ENCODE measurements at places on chromosomes 3 and 15.

DNA sequence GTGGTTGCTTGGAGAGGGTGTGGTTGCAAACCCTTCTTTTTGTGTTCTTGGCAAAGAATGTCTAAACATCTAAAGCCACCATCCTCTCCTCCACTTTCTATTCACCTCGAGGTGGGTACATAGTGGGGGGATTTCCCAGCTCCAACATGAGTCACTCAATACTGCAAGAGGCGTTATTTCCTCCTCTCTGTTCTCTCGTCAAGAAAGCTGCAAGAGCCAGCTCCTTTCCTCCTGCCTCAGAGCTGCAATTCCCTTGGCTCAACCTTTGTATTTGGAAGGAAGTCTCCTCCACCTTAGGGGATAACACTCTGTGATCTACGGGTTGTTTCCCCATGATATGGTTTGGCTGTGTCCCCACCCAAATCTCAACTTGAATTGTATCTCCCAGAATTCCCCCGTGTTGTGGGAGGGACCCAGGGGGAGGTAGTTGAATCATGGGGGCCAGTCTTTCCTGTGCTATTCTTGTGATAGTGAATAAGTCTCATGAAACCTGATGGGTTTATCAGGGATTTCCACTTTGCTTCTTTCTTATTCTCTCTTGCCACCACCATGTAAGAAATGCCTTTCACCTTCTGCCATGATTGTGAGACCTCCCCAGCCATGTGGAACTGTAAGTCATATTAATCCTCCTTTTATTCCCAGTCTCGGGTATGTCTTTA is 138.4 kb downstream of the PLCL2 start:
- peak; percentile 11 for DNase-seq

- no peak for DNase-seq
Observed at GRCh38 chr3:140243575-140243974, 308.6 kb downstream of the CLSTN2 start.

DNA sequence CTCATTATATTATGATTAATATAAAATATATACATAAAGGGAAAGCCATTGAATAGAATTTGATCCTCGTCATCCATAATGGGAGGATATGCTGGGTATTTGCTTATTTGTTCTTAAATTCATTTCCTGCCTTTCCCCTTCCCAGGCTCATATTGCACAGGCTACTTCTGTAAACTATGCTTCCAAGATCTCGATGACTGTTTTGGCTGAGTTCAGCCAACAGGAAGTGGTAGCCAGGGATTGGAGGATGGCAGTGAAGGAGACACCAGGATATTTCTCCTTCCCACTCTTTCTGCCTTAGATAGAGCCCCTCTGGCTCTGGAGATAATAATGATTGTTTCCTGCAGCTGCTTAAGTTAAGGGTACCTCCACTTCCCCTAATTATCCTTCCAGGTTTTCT is 44.3 kb upstream of the DYNC1LI1 start:
- DNase-seq: no peak

DNA sequence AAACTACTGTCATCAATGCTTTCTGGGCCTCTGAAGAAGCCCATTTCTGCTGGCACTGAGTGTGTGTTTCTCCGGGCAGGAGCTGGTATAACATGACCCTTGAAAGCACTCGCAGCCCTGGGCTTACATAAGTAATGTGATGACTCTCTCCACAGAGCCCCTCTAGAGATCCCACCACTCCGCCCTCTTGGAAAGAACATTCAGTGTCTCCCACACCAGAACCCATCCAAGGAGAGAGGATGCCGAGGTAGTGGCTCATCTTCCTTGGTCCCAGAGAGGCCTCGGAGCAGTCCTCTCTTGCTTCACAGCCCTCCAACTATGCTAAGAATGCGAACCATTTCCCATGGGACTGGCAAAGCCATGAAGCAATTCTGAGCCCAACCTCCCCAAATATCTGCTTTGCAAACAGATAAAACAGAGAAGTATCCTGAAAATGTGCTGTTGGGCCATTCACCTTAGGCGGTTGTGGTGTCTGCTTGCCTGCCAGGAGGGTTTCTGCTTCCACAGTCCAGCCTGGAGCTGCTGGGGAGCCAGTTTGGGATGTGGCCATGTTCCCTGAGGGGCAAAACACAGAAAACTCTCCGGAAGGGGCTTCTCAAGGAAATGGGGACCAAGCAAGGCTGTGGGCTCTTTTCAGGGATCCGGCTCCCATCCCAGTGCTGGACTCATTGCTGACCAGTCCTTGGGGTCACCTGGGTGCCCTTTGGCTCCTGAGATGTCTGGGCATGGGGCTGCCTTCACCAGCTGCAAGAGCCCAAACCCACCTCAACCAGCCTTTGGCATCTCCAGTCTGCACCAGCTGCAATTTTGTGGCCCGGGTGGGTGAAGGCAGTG is 47.3 kb downstream of the AMOTL2 start:
- DNase-seq: no peak

DNA sequence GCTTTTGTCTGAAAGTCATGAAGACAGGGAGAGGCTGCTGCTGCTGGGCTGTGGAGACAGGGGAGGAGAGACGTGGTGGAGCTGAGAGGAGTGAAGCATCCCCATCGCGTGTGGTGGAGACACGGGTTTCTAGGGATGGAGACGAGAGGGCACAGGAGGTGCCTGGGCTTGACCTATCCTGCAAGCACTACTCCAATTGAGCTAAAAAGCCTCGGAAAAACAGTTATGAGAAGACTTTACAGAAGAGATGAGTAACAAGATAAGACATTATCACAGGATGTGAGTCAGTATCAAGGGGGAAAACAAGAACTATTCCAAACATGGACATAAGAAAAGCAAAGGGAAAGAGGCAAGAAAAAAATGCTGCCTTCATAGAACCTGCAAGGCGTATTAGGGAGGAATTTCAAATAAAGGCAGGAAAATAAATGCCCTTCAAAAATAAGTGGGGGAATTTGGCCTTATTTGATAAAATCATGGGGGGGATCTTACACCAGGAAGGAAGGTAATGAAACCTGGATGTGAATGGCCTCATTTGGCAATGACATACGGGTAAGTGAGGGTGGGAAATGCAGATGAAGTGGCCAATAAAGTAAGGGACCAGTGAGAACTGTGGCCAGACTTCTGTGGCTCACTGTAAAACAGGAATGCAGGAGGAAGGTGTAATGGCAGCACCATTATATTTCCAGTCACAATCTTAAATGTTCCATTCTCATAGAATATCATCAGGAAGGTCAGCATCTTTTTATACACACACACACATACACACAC is 97.9 kb downstream of the PLD1 start:
- DNase-seq: no peak

DNA sequence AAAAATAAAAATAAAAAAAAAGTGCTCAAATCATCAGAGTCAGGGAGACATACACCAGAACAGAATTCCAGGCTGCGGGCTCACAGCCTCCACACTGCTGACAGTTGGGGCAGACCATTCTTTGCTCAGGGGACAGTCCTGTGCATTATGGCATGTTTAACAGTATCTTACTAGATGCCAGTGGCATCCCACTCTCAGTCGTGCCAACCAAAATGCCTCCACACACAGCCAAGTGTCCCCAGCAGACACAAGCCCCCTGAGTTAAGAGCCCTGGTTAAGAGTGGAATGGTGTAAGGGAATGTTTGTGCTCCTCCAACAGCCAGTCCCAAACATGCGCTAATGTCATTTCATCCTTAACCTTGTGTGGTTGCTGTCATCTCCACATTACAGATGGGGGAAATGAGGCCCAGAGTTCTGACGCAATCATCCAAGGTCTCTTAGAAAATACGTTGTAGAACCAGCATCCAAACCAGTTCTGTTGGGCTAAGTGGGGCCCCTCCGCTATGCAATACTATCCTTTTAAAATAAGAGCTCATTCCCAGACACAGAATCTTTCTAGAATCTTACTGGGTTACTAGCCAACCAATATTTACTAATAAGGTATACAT is 26.0 kb downstream of the CFAP92 start:
- no peak for DNase-seq

- DNase-seq: no peak
Observed at GRCh38 chr3:171867981-171868380, 24.8 kb downstream of the TMEM212 start.

GRCh38 chr3:184466413-184466960 is 86.6 kb downstream of the CHRD start:
- DNase-seq: no peak

DNA sequence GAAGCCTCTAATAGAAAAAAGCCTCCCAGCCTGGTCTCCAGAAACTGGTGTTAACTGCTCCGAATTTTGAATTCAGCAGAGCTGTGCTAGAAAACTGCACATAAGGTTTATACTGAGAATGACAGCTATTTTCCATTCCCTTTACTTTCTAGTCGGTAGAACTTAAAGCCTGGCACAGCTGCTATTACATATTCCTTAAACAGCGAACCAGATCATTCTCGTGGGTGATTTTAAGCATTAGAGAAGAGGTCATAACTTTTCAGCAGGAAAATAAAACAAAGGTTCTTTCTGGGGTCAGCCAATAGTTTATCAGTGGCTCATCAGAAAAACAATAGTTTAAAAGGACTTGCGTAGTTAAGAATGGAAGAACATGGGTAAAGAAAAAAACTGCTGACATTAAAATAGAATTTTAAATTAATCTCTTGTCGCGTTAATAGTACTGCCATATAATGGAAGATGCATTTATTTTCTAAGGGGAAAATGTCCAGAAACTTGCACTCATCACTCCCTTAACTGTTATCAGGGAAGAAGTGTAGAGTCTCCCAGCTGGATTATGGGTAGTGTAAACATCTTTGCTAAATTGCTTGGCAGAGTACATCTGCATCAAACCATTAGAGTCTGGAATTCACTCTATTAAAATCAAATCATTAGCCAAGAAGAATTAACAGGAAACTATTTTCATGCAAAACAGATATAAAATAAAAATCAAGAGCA is 7.9 kb downstream of the VGLL4 start:
- no peak for DNase-seq

DNA sequence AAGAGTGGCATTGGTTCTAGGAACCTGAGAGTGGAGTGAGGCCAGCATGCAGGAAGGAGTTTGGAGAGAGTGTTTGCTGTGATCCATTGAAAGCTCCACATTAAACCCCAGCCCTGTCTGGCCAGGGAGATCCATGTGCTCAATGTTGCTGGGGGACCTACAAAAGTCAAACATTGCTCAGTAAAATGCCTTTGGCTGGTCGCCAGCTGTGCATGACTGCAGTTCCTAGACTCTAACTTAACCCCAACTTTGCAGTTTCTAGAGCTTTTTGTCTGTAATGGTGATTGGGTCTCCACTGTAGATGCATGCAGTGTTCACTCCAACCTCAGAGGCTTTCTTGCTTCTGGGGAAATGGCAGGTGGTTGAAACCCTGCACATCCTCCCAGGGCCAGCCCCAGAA is 99.7 kb upstream of the ABHD17C start:
- no peak for DNase-seq

DNA sequence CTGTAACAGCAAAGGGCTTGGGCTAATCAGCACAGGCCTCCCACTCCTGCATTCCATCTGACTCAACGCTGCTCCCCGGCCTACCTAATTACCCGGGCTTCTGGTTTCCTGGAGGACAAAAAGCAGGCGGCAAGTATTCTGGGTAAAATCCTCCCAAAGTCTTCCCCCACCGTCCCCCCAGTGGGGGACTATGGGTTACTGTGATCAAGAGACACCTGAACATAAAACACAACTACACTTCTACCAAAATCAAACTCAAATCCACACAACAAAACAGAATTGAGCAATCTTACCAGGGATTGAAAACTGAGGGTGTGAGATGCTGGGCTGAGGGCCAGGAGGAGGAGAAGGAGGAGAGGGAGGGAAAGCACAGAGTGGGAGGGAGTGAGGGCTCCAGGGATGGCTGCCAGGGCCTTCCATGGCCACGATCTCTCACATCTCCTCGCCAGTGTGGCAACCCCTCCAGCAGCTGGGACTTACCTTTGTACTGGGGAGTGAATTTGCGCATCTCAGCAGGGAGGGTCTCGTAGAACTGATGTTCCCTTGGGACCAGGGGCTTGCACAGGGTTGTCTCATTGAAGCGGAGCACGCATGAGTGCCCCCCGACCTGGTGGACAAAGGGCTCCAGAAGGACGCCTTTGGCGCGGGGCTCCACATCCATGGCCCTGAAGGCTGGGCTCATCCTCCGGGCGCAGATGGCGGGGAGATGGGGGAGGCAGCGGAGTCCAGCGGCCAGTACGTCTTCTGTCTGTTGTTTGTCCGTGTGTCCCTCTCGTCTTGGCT is 9.1 kb upstream of the NCKIPSD start:
- no peak for DNase-seq

DNA sequence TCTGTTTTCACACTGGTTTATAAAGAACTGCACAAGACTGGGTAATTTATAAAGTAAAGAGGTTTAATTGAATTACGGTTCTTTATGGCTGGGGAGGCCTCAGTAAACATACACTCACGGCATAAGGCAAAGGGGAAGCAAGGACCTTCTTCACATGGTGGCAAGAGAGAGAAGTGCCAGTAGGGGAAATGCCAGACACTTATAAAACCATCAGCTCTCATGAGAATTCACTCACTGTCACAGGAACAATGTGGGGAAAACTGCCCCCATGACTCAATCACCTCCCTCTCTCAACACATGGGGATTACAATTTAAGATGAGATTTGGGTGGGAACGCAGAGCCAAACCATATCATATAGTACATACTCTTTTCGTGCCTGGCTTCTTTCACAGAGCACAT is 42.4 kb downstream of the MAP2K1 start:
- DNase-seq: no peak

Measured in stimulated activated CD8-positive, alpha-beta memory T cell treated with anti-CD3 and anti-CD28 coated beads, Interleukin-7, amount 100 ng/mL, for 1 hour (primary cell).